ENCODE measurements at places on chromosomes 7 and 10.

DNA sequence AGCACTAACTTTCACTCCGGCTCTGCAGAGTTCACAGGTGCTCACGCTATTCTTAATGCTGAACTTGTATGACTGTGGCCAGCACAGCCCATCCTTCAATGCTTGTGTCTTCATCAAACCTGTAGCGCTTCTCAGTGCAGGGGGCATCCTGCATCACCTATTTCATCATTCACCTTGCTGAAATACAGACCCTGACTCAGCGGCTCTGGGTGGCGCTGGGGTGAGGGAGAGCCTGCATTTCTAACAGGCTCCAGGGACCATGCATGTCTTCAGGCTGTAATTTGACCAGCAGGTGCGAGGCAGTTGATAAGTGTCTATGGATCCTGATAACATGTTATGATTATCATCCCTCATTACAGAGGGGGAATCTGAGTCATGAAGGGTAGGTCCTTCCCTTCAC, 89.3 kb downstream of the VOPP1 start:
- no peak for DNase-seq

- DNase-seq = peak; percentile 45
Measured at GRCh38 chr10:33746836-33747268, 412.4 kb upstream of the NRP1 start.

DNA sequence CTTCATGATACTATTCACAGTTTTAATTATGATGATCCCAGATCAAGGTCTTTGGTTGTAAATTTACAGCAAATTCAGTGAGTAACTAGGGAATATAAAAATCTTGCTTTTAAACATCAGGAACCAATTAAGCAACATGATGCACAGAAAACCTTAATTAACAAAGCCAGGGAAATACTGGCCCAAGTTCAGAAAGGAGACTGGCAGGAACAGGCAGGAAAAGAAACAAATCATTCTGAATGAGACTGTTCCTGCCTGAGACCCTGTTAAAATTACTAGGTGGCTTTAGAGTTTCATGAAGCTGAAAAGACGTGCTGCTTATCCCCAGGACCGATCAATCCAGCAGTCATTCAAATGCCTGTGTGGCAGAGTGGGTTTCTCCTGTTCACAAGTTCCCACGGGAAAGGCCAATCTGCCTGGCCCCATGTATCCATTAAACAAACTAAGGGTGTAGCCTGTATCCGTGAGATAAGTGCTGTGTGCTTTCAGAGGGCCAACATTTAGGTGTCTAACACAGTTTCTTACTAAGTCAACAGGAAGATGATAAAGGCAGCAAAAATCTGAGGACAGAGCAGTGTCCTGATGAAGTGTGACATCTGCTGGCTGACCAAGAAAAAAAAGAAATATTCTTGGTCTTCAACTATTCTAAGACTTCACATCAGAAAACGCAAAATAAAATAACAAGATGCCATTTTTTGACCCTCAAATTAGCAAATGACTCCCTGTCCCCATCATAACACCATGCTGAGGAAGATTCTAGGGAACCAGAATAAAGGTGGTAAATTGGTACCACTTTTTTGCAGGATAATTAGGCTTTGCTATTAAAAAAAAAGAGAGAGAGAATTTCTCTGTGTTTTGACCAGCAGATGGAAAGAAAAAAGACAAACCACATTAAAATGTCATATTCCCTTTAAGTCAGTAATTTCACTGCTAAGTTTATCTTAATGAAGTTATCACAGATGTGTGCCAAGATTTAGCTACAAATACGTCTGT, 34.2 kb downstream of the PUS7 start:
- DNase-seq = peak; percentile 57

- peak; percentile 18 for DNase-seq
Measured at GRCh38 chr7:156892081-156892800, 742 bp downstream of the LMBR1 start.

DNA sequence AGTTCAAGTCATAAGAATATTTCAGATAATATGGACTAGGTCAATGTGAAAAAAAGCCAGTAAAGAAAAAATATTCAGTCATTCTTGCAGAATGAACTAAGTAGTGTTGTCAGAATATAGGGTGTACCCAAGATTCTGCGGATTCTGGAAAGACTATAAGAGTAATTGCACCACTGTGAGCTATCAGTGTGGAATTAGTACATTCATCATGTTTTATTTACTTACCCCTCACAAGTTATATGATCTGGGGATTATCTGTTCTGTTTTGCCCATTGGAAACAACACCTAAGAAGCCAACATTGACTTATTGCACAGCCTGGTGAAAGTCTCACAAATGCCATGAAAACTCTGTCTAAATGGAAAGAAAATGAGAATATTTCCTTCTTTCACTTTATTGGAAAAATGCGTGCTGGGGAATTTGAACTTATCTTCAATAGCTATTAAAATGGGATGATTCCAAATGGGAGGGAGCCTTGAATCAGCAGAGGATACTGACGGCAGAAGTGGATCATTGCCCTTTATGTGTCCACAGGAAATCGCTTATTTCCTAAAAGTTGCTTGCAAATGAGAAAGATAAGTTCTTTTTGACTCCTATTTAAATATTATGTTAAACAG, 563.3 kb upstream of the POM121L12 start:
- DNase-seq = no peak

DNA sequence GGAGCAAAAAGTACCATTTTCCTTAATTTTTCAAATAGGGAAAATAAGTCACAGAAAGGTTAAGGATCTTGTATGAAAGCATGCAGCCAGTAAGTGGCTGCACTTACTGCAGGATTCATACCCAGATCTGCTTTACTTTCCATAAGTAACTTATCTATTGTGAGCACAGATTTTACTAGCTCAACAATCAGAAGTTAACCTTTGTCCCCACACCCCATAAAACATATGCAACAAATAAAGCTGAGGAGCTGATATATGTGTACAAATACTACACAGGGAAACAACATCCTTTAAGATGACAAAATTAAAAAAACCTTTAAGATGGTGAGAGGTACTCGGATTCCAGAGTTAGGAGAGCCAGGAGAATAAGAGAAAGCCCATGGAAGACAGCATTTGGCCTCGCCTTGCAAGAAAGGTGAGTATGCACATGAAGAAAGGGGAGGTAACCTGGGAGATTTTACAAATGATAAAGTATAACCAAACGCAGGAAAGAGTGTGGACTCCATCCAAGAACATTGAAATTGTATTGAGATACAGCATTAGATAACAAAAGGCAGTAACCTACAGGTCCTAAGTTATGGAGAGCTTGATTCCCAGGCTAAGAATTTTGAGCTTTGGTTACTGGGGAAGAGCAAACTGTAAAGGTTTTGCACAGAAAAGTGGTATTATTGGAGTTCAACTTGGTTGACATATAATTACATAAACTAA, 87.1 kb downstream of the ITGB8 start:
- DNase-seq = no peak

DNA sequence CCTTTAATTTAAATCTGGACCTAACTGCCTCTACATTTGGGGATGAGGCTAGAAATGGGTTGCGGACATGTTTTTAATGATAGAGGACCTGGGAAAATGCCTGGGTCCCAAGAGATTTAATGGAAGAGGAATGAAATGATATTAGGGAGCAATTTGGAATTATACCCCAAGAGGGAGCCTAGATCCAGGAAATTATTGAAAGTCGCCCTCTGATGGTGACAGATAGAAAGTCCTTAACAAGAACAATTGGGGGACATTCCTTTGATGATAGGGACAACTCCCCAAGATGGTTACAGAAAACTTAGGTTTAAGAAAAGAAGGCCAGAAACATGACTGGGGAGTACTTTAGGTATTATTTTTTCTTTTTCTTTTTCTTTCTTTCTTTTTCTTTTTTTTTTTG, 9.5 kb upstream of the TSGA13 start:
- DNase-seq = no peak

- DNase-seq = no peak
Measured at GRCh38 chr7:96836456-96836855, 126.8 kb upstream of the SEM1 start.

DNA sequence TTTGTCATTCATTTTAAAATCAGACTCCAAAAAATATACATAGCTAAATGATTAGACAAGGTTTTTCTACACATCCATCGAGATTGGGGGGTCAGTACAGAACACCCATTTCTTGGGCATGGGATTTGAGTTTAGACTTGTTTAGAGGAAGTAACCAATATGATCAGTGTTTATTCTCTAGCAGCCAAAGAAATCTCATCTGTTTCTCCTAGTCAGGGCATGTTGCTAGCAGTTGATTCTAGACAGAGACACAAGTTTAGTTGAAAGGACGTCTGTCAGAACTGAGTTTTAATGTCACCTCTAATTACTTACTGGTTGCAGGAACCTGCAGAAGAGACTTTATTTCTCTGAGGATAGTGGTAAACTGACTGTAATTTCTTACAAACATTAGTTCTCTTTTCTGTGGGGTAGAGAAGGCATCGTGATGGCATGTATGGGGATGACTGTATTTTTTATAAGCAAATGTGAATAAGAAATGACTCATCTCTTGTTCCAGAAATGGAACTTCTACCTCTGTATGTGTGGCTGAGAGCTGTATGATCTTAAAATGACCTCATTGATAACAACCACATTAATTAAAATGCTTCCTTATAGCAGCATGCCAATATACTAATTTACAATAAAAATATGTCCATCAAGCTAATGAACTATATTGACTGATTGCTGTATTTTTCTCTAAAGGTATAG, 30.6 kb upstream of the RHOBTB1 start:
- peak; percentile 46 for DNase-seq

DNA sequence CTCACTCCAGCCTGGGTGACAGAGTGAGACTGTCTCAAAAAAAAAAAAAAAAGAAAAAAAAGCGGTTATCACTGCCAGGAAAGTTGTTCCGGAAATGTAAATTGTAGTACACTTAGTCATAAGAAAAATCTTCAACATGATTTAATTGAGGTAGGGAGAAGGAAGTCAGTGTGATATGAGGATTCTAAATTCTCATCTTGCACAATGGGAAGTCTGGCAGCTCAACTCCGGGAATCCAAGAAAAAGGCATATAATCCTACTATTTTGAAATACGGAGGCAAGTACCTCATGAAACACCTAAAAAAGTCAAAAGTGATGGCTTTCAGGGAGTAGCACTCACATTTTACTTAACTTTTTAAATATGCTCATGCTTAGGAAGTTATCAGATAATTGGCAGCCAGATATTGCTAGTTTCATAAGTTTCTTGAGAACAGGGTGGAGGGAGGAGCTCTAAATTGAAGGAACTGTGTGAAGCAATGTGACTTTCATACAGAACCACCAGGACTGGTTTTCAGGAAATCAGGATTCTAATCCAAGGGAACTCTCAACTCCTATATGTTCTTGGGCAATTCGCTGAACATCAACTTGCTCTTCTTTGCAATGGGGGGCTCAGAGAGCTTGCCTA, 2.7 kb upstream of the C7orf25 start:
- peak; percentile 54 for DNase-seq

DNA sequence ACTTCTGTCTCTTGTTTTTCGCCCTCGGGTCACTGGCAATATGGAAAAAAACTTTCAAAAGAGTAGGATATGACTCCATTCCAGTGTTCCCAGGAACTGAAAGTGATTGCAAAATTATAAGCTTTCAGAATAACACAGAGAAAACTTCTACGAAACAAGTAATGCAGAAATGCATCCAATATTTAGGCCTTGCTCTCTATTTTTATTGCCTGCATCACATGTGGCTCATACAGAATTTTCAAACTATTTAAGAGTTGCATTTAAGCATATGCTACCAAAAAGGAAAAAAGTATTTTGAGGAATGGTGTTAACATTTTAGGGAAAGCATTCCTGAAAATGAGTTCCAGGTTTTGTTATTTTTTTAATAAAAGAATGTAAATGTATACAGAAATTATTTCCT, 228.0 kb downstream of the CACNB2 start:
- no peak for DNase-seq

DNA sequence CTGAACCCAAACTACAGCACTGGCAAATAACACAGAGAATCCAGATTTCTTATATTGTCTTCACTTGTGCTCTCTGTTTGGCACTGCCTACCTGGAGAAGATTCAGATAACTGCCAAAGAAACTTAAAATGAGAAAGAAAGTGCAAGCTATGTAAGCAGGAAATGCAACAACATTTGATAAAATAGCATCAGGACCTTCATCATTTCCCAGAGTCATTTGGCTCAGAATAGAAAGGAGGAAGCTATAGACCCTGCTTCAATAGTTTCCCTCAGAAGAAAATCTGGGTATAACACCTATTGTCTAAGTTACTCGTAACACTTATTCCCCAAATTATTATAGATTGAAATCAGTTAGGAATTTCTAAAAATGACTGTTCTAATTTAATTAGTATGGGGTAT, 56.2 kb downstream of the CC2D2B start:
- no peak for DNase-seq

DNA sequence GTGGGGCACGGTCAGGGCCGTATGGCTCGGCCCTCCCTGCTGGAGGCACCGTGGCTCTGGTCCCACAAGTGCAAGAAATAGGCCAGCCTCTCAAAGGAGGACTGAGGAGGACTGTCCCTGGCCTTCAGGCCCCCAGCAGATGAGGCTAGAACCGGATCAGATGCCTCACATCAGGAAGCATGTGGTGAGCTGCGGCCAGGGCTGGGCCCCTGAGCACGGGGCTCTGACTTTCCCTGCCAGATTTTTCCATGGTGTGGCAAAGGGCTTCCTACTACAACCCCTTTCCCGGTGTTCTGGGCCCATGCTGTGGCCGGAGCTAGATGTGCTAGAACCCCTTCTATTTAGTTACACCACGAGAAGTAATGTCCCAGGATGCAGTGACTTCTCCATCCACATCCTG, 100.4 kb downstream of the TCERG1L start:
- no peak for DNase-seq

DNA sequence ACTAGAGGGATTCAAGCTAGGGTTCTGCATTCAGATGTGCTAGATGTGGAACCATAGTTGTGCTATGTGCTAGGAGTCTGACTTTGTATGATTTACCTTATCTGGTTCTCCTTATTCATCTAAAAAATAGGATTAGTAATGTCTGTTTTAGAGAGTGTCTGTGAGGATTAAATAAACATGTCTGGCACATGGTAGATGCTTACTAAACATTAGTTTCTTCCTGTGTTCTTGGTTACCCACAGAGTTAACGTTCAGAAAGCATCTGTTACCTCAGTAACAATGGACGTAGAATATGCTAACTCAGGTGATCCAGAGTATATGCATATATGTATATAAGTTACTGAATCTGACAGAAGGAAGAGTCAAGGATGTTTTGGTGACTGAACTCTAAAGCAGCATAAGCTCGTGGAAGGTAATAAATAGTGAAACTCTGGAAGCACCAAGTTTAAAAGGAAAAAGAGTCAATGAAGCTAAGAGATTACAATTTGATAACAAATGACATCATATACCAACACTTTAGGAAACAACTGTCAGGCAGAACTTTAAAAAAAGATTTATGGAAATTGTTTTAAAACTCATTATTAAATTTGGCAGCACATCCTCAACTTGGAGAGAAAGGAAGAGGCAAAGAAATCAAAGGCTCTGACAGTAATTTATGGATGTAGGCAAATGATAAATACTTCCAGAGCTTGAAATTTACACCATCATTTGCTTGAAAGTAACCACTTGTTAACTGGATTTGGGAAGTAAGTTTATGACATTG, 127.0 kb downstream of the CCNY start:
- no peak for DNase-seq

GRCh38 chr10:1402016-1402770, 335.1 kb downstream of the ADARB2 start:
- DNase-seq = no peak
